Left kidney (tissue), 8 donors: ENCODE measurements at places on chromosomes 6 and 20. TPM values are rescaled to one million over a fixed set of nuclear protein-coding genes. Genes with fewer than 3 reads are reported as not detected.

- DNase-seq: no peak
Measured at GRCh38 chr6:168988801-168989200, 264.8 kb downstream of the THBS2 start.

TUBB2A gene
- 45.8 TPM for polyA plus RNA-seq

- no peak for DNase-seq
Measured at GRCh38 chr6:56795466-56796195, 152.9 kb upstream of the DST start.

SYS1 gene
- polyA plus RNA-seq: 31.9 TPM

RPRD1B gene
- polyA plus RNA-seq: 43.6 TPM

- no peak for DNase-seq
Measured at GRCh38 chr6:6984585-6985366, 123.0 kb upstream of the RREB1 start.

- no peak for DNase-seq
Measured at GRCh38 chr6:72422171-72422570, 199.7 kb upstream of the KCNQ5 start.

GRCh38 chr6:9225441-9225871 is 790.1 kb upstream of the SLC35B3 start:
- DNase-seq: no peak

DPM1 gene
- polyA plus RNA-seq: 59.9 TPM

TNFRSF6B gene
- 2.1 TPM for polyA plus RNA-seq

SPATA25 gene
- polyA plus RNA-seq: 6.0 TPM

PHACTR1 gene
- 20.1 TPM for polyA plus RNA-seq

SMOC2 gene
- 20.5 TPM for polyA plus RNA-seq
